Purkinje cell (primary cell): ENCODE measurements at places on chromosomes 4 and X. TPM values are rescaled to one million over a fixed set of nuclear protein-coding genes. Genes with fewer than 3 reads are reported as not detected.

The RPA4 gene
- polyA plus RNA-seq = not detected in 2 replicates

The S100G gene
- polyA plus RNA-seq = not detected in 2 replicates

The CENPI gene
- 0.56 TPM in 1 of 2 replicates, not detected in the other for polyA plus RNA-seq

The NSUN7 gene
- not detected in 2 replicates for polyA plus RNA-seq

The P2RY4 gene
- not detected in 2 replicates for polyA plus RNA-seq

The SSX4B gene
- not detected in 2 replicates for polyA plus RNA-seq

The MAGEA4 gene
- polyA plus RNA-seq = not detected in 2 replicates

The FHDC1 gene
- 0.22 TPM in 1 of 2 replicates, not detected in the other for polyA plus RNA-seq

The SPACA5 gene
- not detected in 2 replicates for polyA plus RNA-seq

The CHRDL1 gene
- polyA plus RNA-seq = 97.4 and 106 TPM in 2 replicates

The TRAPPC2 gene
- 14.2 and 16.1 TPM in 2 replicates for polyA plus RNA-seq

The PARM1 gene
- polyA plus RNA-seq = 6.5 and 9.5 TPM in 2 replicates

The POU4F2 gene
- polyA plus RNA-seq = not detected in 2 replicates

The PDE6B gene
- 0.53 and 1.2 TPM in 2 replicates for polyA plus RNA-seq

The TRIM61 gene
- polyA plus RNA-seq = 3.1 and 3.8 TPM in 2 replicates

The DSPP gene
- polyA plus RNA-seq = not detected in 2 replicates

The VSIG4 gene
- not detected in 2 replicates for polyA plus RNA-seq

The MXRA5 gene
- not detected in 2 replicates for polyA plus RNA-seq

The GABRE gene
- polyA plus RNA-seq = 0.42 TPM in 1 of 2 replicates, not detected in the other

The FLNA gene
- 4.9 TPM in 1 of 2 replicates, not detected in the other for polyA plus RNA-seq

The PLP2 gene
- 0.22 and 7.4 TPM in 2 replicates for polyA plus RNA-seq

The PGAM4 gene
- not detected in 2 replicates for polyA plus RNA-seq

The PRSS12 gene
- polyA plus RNA-seq = 0.55 TPM in 1 of 2 replicates, not detected in the other

The SYTL4 gene
- 1.0 and 2.0 TPM in 2 replicates for polyA plus RNA-seq

The SMARCA1 gene
- polyA plus RNA-seq = 22.0 and 28.2 TPM in 2 replicates

The GAGE12F gene
- not detected in 2 replicates for polyA plus RNA-seq

The F11 gene
- not detected in 2 replicates for polyA plus RNA-seq

The HMGN5 gene
- polyA plus RNA-seq = 18.7 and 38.0 TPM in 2 replicates

The ZDHHC15 gene
- 4.5 and 6.1 TPM in 2 replicates for polyA plus RNA-seq

The BTK gene
- not detected in 2 replicates for polyA plus RNA-seq

The ANKRD17 gene
- 30.7 and 36.5 TPM in 2 replicates for polyA plus RNA-seq

The HPGD gene
- polyA plus RNA-seq = 0.28 and 1.7 TPM in 2 replicates

The PABPC1L2B gene
- 4.0 TPM in 1 of 2 replicates, not detected in the other for polyA plus RNA-seq

The CT45A2 gene
- polyA plus RNA-seq = not detected in 2 replicates

The ASB12 gene
- not detected in 2 replicates for polyA plus RNA-seq

The NRK gene
- 418 and 638 TPM in 2 replicates for polyA plus RNA-seq

The RASGEF1B gene
- 17.3 and 18.7 TPM in 2 replicates for polyA plus RNA-seq

The GABRB1 gene
- 13.9 and 31.8 TPM in 2 replicates for polyA plus RNA-seq

The PGRMC1 gene
- 117 and 152 TPM in 2 replicates for polyA plus RNA-seq
